ENCODE measurements at places on chromosomes 2 and 18.

- no peak for DNase-seq
Measured at GRCh38 chr2:68134120-68134519, 23.6 kb upstream of the PNO1 start.

GRCh38 chr2:156883804-156884203 is 373.7 kb upstream of the GALNT5 start:
- peak; percentile 87 for DNase-seq

DNA sequence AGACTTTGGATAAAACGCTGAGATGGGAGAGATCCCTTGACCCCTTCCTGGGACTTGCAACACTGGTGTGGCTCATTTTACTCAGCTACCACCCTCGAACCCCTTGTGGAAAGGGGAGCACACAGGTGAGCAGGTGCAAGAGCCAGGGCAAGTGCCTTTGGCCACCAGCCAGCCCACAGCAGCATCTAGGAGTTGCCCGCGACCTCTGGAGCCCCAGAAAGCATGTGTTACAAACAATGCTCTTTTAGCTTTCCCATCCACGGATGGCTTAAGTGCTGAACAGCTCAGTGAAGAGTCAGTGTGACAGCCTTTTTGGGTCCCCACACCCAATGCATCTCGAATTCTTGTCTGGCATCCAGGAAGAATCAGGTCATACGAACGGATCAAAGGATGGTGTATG is 197.8 kb downstream of the MEMO1 start:
- DNase-seq = no peak

DNA sequence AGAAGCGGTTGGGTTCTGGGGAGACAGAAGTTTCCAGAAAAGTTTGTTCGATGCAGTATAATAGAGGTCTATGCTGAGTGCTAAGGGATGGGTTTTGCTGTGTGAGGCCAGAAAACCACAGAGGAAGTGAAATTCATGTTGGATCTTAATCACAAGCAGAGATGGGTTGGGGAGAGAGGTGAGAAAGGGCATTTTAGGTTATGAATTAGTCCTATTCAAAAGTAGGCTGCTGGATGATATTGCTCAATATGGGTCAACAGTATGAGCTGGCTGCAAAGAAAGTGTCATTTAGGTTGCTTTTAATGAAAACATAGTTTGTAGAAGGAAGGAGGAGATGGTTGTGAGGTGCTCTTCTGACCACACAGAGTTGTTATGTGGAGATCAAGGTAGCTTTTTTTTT is 118.8 kb upstream of the LHCGR start:
- DNase-seq = no peak

GRCh38 chr2:42547014-42547413 is 21.4 kb upstream of the MTA3 start:
- DNase-seq = no peak

DNA sequence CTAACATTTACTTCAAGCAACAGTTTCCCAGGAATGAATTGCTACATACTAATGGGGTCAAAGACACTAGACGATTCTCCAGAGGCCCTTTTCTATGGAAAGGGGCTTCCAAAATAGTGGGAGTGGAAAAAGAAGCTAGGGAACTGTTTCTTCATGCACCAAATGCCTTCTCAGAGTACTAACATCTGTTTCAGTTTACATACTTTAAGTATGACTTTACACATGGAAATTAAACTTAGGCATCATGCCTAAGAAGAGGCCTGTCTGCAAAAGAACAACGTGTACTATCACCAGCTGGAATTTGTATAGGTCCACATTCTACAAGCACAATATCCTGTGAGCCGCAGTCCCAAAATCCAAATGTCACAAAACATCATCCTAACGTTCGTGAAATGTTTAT is 29.4 kb upstream of the WDR75 start:
- no peak for DNase-seq

- no peak for DNase-seq
Measured at GRCh38 chr2:71064754-71065621, 3.5 kb upstream of the NAGK start.

GRCh38 chr2:241190291-241190981 is 2.0 kb downstream of the ANO7 start:
- DNase-seq = no peak

DNA sequence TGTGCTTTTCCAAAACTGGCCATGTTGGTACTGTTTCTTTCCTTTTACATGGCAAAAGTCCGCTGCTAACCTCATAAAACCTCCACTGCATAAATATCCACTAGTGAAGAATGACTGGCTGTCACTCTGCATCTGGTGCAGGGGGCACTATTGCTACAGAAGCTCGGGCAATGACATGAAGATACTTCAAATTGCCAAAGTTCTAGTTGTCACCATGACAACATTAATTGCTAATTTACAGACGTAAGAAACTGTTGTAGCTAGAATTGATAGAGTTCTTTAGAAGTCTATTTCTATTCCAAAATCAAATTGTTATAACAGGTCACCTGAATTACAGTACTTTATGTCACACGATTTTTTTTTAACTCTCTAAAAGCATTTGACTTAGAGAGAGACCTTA is 845 bp downstream of the CFAP210 start:
- DNase-seq = peak; percentile 3

GRCh38 chr18:77749089-77749488 is 499.4 kb downstream of the GALR1 start:
- DNase-seq = no peak

- DNase-seq = peak; percentile 72
Measured at GRCh38 chr2:219269362-219270054, 9.7 kb upstream of the DNAJB2 start.

- peak; percentile 37 for DNase-seq
Measured at GRCh38 chr18:75727456-75727855, 300.0 kb upstream of the SMIM21 start.

- peak; percentile 13 for DNase-seq
Measured at GRCh38 chr2:35035883-35036282, 1319.7 kb upstream of the CRIM1 start.

- DNase-seq = no peak
Measured at GRCh38 chr18:49572611-49573345, 10.9 kb downstream of the LIPG start.

- DNase-seq = no peak
Measured at GRCh38 chr2:25379535-25379934, 37.8 kb upstream of the DNMT3A start.

DNA sequence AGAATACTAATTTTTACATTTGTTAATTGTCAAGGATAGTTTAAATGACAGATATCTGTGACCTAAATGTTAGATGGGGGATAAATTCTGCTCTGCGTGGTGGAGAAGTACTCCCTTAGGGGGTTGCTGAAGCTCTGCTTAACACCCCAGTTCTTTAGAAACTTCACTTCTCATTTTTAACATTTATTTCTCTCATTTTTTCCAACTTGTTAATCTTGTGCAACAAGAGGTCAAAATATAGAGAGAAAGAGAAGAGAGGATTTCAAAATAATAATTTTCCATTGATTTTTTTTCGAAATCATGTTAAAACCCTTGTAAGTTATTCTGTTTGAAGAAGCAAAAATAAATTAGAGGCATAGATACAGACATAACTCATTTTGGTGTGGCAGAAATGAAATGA is 61.3 kb upstream of the SLC8A1 start:
- DNase-seq = no peak

DNA sequence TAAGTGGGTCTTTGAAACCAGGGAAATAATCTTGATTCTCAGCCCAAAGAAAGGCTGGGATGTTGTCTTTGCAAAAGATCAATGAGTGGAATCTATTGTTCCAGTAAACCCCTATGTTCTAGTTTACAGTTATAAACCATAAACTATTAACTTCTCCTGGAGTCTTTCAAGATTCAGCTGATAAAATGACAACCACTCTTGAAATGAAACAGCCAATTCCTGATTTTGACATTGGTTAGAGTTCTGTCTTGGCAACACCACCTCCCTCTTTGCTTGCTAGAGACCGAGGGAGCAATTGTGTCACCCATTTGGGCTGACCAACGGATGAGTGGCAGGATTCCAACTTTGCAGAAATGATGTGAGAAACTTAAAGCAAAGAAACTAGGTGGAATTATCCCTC is 746.9 kb downstream of the SLC4A3 start:
- no peak for DNase-seq

GRCh38 chr18:3450012-3450798 is at the start of gene TGIF1:
Gene TGIF1, plus strand, starts transcription at chr18:3450172. Its CDS starts 318 bp downstream, at chr18:3450490.
- peak; percentile 90 for DNase-seq
